ENCODE measurements at places on chromosomes 5 and 9.

- DNase-seq: no peak
Observed at GRCh38 chr5:64637837-64638443, 52.4 kb upstream of the SHISAL2B start.

DNA sequence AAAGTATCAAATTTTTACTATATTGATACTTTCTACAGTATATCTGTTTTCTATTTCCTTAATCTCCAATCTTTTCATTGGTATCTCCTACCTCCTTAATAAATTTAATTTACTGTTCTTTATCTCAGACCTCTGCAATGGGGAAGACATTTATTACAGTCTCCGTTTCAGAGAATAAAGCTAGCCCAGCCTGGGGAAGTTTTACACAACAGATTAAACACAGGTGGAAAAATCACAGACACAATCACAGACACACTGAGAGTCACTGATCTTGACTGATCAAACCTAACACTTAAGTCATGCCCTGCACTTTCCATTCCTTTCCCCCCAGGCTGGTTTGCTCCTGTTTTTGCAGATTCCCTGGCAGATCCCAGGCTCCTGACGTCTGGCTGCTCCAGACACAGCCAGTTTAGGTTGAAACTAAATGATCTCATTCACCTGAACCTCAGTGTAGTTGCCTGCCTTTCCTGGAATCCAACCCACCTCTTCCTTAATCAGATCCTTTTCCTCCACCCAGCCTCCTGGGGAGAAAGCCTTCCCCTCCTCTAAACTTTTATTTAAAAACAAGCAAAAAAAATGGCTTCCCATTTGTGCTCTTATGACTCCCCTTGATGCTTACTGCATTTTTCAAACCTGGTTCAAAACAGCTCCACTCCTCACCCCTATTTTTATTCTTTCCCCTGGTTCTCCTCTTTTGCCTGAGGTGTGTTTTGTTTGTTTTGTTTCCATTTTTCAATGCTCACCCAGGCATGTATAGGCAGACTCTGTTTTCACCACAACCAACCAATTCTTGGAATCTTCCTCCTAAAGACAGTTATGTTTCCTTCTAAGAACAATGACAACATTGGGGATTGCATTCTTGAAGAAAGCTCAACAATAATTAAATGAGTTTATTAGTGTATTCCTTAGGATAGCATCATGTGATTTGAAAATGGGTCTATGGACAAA is 29.5 kb upstream of the OSMR start:
- no peak for DNase-seq

DNA sequence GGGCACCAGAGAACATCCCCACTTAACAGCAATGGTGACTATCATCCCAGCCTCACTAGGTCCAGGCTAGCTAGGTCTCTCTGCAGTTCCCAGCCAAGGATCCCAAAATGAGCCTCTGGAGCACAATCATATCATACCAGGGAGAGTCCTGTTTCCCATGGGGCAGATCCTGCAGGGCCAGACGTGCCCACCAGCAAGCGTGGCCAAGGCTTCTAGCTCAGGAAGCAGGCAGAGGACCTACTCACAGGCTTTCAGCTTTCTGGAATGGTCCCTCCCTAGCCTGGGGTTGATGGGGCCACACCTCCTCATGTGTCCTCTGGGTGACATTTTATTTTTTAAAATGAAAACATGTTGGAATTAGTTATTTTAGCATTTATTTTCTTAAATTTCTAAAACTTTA is 45.7 kb upstream of the PITX1 start:
- DNase-seq: no peak

- DNase-seq: no peak
Observed at GRCh38 chr5:5018578-5018970, 121.6 kb upstream of the ADAMTS16 start.

- no peak for DNase-seq
Observed at GRCh38 chr5:1231354-1231905, 6.2 kb downstream of the SLC6A18 start.

DNA sequence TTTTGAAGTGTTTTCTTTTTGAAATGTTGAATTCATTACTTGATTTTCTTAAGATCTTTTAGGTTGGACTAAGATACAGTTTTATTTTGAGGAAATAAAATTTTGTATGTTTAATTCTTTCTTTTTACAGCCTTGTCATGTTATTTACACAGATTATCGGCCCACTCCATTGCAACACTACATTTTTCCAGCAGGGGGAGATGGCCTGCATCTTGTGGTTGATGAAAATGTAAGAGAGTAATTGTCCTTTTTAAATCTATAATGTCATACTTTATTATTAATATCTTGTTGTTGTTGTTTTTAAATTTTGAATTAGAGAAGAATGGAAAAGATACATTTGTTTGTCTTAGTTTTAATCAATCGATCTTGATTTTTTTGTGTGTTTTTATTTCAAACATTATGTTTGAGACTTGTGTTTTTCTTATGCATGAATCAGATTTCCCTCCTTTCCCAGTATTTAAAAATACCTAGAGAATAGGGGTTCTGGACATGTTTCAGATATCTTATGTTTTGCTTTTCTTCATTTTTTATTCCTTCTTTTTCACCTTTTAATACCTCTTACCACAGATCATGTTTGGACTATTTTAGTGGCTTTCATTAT is 36.7 kb downstream of the MTREX start:
- DNase-seq: peak; percentile 27

DNA sequence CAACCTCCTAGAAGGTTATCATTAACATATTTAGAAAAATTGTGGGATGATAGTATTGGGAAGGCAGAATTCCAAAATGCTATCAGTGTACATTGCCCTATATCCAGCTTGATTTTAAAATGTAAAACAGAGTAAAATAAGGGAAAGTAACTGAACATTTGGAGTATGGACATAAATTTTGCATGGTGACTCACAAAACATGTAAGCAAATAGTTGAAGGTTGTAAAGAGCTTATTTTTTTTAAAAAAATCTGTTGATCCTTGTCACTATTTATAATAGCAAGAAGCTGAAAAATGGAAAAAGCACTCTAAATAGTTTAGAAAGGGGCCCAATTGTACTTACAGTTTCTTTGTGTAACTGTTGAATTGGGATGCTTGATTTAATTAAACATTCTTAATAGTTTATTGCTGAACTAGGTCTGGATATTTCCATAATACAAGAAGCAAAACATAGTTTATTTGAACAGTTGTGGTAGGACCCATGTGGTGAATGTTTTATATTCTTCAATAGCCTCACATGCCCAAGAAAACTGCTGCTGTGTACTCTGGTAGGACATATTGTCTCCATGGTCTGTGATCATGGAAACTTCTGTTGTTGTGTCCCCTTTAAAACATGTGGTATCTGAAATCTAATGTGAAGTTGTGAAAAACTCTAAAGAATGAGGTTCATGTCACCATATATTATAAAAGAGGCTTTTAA is 82.4 kb downstream of the NNT start:
- DNase-seq: no peak

GRCh38 chr5:55387865-55388264 is 80.1 kb downstream of the MTREX start:
- no peak for DNase-seq

- DNase-seq: no peak
Observed at GRCh38 chr5:75514323-75514722, 2.6 kb downstream of the POLK start.

DNA sequence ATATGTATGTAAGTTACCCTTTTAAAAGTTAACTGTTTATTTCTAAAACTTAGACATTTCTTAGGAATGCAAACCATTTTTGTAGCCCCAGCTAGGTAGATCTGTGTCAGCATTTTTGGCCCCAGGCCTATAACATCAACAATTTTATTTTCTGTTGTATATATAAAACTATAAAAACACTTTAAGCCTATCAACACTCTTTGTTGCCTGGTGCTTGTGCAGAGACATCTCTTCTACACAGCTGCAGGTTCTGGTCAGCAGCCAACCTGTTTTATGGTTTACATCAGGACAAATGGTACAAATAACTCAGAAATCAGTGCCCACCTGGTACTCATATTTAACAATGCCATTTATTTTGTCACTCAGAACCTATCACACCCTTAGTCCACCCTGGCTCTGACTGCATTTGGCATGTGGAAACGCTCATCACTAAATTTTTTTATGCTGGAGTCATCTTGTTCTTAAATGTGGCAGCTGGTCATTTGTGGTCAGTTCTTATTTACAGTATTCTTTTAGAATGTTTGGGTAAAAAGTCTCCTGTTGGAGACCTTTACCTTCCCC is 173.4 kb downstream of the DNAH5 start:
- DNase-seq: no peak

GRCh38 chr5:110268283-110268682 is 458.2 kb downstream of the TMEM232 start:
- DNase-seq: no peak

- peak; percentile 49 for DNase-seq
Observed at GRCh38 chr9:130461218-130461630, 16.5 kb downstream of the ASS1 start.

DNA sequence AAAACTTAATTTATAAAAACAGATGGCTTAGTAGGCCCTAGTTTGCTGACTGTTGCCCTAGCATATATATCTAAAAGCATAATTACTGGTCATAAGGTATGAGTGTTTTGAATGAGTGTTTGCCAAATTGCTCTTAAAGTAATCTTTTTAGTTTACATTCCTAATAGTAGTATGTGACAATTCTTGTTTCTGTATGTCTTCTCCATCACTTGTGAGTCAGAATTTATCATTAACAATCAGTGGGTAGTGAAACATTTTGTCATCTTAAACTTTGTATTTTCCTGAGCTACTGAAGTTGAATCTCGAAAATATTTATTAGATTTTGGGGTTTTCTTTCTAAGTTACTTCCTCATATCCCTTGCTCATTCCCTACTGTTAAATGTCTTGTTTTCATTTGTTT is 49.6 kb downstream of the APC start:
- no peak for DNase-seq

DNA sequence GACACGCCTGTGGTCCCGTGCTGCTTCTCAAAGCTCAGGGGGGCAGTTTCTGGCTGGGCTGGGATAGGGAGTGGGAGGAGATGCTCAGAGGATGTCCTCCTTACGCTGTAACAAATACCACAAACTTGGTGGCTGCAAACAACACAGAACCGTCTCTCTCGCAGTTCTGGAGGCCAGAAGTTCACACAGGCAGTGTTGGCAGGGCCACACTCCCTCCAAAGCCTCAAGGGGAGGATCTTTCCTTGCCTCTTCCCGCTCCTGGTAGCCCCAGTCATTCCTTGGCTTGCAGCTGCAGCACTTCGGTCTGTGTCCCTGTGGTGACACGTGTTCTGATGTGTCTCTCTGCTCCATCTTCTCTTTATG is 10.4 kb upstream of the ORM1 start:
- no peak for DNase-seq

- no peak for DNase-seq
Observed at GRCh38 chr5:178740181-178740557, 9.7 kb upstream of the ZNF354A start.

DNA sequence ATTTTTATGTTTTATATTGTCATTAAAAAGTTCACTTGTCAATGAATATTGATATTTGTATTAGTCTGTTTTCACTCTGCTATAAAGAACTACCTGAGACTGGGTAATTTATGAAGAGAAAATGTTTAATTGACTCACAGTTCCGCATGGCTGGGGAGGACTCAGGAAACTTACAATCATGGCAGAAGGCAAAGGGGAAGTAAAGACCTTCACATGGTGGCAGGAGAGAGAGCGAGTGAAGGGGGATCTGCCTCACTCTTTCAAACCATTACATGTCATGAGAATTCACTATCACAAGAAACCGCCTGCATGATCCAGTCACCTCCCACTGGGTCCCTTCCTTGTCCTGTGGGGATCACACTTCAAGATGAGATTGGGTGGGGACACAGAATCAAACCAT is 27.4 kb downstream of the SRD5A1 start:
- no peak for DNase-seq

DNA sequence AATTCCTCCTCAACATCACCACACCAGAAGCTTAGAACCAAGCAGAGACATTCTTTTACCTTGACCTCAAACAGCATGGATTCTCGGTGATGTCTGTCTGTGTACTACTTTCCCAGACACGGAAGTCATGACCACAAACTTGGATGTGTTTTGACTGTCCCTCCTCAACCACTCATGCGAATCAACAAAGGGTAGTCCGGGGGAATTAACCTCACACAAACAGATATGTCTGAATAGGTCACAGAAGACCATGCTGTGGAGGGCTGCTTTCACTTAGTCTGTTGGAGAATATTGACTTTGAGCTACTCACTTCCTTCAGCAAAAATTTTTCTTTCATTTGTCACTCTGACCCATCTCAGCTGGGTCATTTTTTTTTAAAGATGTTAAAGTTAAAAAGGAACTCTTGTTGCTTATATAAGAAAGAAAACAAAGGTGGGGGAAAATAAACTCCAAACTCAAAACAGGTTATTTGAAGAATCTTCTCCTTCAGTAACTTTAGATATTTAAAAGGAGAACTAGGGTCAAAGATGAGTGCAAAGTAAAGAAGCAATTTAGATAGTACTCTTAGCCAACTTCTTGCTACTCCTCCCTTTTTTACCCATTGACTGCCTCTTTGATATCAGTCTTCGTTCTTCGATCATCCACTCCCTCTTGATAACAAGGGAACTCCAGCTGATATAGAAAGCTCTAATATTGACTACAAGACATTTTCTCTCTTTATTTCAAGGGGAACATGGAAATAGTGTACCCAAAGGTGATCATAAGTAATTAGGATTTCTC is 343.4 kb upstream of the CDH6 start:
- no peak for DNase-seq

DNA sequence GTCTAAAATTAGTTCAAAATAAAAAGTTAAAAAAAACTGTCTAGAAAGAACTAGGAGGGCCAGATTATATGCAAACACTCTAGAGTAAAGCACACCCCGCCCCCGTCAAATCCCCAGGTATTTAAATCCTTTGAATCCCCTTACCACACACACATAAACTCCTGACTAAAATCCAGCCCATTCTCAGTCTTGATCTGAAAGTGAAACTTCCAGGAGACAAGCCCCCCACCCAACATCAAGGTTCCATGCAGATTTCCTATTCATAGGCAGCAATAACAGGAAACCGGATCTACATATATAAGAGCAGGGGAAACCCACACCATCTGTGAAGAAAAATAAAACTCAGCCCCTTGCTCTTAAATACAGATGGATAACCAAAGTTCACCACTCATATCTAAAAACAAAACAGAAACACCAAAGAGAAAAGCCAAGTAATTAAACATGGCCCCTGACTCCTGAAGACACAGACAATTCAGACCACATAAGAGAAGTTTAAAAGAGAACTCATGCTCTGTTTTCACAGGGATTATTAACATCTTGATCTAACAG is 42.3 kb downstream of the MARCHF3 start:
- DNase-seq: no peak

GRCh38 chr5:74257645-74258313 is 382.7 kb downstream of the ENC1 start:
- no peak for DNase-seq

DNA sequence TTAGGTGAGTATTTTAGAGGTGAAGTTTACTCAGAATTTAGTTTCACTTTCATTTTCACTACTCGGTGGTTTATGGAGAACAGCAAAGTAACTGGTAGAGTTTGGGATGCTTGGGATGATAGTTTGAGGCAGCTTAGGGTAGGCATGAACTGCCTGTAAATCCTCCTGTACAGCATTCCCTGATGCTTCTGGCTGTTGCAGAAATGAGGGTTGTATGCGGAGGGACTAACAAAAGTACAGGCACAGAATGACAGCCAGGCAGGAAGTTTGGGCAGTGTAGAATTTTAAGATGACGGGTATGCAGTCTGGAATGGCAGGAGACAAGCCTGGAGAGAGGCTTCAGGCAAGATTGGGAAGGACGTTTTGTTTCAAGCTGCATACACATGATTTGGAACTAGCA is 48.0 kb upstream of the FAM120AOS start:
- no peak for DNase-seq

GRCh38 chr9:113536166-113536482 is 72.6 kb downstream of the RGS3 start:
- no peak for DNase-seq

Data from stimulated activated CD8-positive, alpha-beta memory T cell treated with anti-CD3 and anti-CD28 coated beads, Interleukin-4, amount 100 ng/mL, for 1 hour (primary cell).